Common myeloid progenitor, CD34-positive (primary cell): ENCODE measurements at places on chromosomes 4 and X.

DNA sequence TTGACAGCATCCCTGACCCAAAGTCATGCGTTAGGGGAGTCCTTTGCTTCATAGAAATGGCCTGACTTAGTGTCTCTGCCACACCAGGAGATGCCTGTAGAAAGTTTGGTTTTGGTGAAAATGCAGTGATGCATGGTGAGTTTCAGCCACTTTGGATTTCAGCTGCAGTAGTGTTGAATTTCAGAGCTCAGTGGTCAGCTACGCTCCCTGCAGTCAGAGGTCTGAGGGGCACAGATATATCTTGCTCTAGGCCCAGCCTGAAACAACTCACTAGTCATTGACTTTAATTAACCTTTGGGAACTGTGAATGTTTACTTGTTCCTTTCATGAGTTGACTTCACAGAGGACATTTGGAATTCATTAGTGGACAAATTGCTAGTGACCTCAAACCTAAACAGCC, 17.5 kb downstream of the RBMX2 start:
- DNase-seq = no peak

GRCh38 chrX:115679460-115679859, 118.5 kb downstream of the PLS3 start:
- DNase-seq = peak; percentile 11

DNA sequence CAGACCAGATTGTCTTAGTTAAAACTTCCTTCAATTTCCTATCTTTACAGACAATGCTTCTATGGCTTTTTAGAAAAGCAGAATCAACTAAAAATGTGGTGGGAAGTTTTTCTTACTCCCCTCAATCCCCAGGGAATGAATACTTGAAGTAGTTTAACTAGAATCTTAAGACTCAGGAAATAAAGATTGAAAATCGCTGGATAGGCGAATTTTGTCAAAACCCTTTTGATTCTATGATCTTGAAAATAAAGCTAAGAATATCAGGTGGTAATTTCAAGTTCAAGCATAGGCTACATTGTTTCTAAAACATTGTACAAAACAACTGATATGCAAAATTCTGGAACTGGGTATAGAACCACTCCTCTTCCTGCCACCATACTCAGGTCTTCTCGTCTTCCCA, 276.5 kb upstream of the GK2 start:
- no peak for DNase-seq

DNA sequence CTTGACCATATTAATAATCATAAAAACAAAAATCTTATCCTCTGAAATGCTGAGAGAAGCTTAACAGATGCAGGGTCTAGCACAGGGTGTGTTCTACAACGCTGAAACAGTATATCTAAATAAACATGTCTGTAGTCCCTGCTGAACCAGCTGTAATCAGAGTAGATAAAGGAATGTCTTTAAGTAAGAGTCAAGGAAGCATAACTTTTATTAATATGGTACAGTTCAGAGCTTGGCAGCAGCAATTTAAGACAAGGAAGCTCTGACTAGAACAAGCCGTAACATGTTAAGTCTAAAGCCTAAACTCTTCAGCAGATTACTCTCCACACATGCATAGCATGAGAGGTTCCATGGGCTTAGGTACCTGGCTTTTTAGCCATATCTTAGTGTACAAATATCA, 36.1 kb downstream of the NFKB1 start:
- no peak for DNase-seq

- DNase-seq = no peak
These were observed 124.3 kb upstream of the GALNT7 start for GRCh38 chr4:173044340-173044739.

DNA sequence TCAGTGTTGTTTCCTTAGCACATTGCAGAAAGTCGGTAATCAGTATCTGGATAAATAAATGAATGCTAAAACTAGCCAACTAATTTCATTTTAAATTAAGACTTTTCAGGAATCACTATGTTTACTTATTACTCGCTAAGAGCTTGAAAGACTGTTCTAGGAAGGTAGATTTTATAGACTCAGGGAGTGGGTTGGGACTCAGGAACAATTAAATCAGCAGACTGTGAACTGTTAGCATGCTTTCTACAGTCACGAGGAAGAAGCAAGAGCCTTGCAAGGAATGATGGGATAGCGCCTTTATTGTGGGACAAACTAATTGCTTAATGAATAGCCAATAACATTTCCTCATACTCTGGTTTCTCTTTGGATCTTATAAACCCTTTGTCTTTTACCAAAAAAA, 183.2 kb upstream of the AADAT start:
- DNase-seq = no peak

GRCh38 chr4:118968005-118968404, 79.4 kb downstream of the SYNPO2 start:
- DNase-seq = peak; percentile 82

DNA sequence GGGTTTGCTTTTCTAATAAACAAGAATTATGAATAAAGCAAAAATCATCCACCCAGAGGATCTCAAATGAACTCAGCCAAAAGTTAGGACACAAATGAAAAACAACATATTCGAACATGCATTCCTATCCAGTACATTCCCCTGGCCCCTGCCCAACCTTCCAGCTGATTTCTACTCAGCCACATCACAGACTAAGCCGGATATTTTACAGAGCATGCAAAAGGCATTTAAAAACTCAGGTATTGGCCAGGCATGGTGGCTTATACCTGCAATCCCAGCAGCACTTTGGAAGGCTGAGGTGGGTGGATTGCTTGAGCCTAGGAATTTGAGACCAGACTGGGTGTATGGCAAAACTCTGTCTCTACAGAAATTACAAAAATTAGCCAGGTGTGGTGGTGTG, 54.6 kb downstream of the RELL1 start:
- DNase-seq = no peak

GRCh38 chrX:64184396-64184795, 21.1 kb downstream of the AMER1 start:
- no peak for DNase-seq

GRCh38 chr4:23972805-23973204, 83.0 kb upstream of the PPARGC1A start:
- DNase-seq = no peak

DNA sequence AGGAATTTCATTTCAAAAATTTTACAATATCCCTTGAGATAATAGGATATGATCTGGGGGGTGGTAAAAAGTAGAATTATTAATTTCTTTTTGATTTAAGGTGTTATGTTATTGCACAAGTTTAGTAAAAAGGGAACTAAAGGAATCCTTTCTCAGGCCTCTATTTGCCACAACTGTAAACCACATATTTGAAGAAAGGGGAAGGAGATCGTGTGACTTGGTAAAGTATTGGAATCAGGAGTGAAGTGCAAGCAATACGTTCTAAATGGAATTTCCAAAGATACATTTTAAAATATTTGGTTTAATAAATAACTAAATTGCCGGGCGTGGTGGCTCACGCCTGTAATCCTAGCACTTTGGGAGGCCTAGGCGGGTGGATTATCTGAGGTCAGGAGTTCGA, 35.3 kb upstream of the SCRG1 start:
- DNase-seq = peak; percentile 50

GRCh38 chr4:127732623-127733328, 2.6 kb downstream of the SLC25A31 start:
- DNase-seq = peak; percentile 61

- DNase-seq = no peak
These were observed 848.1 kb upstream of the FRG1 start for GRCh38 chr4:189092581-189092980.

DNA sequence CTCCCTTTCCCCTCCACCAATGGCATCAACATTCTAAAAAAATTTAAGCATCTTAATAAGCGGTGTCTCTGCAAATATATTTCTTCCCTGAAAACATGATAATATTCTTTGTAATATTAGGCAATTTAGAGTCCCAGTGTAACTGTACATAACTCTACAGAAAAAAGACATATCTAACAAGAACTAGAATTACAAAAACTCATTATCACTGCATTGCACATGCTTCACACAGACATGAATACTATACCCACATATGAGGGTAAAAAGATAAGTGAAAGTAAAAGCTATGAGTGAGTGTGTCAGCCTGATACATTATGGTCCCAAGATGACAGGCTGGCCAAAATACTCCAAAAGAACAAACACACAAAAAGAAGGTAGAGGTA, 2.4 kb upstream of the FGB start:
- DNase-seq = no peak

DNA sequence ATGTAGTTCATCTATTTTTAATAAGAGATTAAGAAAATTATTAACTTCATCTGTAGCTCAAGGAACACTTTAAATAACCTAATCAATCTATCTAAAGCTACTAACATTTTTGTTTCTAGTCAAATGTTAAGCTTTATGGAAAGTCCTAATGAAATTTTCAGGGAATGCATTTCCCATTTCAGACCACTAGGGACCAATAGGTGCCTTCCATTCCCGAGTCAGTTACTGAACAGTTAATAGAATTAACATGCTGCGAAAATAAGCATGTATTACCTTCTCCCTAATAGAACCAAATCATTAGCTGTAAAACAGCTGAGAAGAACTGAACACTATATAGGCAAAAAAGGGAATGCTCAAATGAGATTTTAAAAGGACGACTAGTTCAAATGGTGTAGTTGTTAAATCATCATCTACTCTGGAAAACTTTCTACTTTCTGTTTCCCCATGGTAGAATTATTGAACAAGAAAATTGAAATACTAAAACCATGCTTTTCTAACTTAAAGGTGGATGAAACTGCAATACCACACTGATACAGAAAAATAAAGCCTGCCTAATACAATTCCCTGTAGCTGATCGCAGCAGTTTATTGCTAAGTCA, 22.5 kb downstream of the STX18 start:
- DNase-seq = no peak

DNA sequence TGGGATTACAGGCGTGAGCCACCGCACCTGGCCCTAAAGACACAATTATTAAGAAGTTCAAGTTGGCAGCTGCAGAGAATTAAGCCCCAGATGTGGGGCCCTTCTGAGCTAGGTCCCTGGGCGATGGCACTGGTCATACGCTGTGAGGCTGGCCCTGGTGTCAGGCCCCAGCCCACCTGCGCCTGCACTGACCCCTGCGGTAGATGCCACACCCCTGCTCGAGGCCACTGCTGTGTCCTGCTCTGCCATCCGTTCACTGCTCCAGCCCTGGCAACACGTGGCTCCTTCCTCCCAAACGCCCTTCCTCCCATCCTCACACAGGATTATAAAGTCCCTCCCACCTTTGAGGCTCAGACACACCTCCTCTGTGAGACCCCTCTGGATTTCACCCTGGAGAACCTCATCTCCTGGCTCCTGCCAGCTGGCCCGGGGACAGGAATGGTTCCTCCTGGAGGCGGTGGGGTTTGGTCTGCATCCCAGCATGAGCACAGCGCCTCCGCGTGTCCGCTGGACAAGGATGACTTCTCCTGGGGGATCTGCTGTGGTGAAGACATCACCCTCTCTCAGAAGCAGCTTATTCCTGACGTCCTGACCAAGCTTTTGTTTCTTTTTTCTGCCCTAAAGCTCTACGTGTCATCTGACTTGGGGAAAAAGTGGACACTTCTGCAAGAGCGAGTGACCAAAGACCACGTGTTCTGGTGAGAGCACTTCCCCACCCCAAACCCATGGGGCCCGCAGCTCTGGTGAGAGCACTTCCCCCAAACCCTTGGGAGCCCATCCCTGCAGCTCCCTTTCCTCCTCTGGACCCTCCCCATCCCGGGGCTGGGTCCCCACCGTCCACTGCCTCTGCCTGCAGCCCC, 219.0 kb upstream of the PSAPL1 start:
- no peak for DNase-seq

DNA sequence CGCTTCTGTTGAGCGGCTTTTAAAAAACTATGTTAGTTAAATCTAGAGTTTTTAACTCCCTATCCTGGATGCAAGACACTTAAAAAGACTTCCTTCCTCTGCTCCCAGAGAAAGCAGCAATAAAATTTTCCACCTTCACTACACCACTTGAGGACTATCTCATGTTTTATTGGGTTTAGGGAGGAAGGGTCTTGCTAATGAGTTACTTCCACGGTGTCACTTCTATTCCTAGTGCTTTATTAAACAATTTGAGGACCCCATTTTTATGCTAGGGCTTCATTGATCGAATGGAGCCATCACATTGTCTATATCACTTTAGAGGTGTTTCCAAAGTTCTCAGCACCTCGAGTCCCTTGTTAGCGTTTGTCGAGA, 3.7 kb upstream of the STIM2 start:
- DNase-seq = no peak

- peak; percentile 17 for DNase-seq
These were observed at the start of gene DUSP9 for GRCh38 chrX:153646620-153647373. TSS of gene DUSP9 (plus strand) at chrX:153647203. CDS start at chrX:153647954, 751 bp downstream.

DNA sequence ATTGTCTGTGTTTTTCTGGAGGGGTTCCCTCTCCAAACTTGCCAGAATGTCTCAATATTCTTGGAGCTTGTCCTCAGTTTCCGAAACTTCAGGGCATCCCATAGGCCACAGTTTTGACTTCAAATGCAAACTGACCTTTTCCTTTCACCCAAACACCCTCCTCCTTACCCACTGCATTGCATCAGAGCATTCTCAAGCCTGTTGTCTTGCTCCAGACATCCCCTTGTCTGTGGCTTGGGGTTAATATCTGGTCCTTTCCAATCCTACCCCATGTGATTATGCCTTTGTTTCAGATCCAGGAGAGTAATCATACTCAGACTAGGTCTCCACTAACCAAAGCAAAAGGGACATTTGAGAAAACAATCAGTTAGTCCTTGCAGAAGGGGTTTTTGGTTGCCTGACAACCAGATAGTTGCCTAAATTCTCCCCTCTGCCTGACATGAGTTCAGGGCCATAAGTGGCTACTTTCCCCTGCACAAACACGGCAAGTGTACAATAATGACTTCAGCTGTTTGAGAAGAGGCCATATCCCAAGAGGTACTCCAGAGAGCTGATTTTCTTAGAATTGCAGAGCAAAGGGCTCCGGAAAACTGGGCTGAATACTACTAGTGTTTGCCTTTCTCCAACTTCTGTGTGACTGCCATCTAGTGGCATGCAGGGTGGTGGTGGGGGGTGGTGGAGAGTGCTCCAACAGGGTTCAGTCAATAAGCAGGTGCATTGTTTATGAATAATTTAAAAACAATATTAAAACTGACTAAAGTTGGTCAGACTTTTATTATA, 130.2 kb downstream of the CHRDL1 start:
- DNase-seq = peak; percentile 2

GRCh38 chrX:104135677-104136076, 21.1 kb downstream of the SLC25A53 start:
- DNase-seq = no peak

DNA sequence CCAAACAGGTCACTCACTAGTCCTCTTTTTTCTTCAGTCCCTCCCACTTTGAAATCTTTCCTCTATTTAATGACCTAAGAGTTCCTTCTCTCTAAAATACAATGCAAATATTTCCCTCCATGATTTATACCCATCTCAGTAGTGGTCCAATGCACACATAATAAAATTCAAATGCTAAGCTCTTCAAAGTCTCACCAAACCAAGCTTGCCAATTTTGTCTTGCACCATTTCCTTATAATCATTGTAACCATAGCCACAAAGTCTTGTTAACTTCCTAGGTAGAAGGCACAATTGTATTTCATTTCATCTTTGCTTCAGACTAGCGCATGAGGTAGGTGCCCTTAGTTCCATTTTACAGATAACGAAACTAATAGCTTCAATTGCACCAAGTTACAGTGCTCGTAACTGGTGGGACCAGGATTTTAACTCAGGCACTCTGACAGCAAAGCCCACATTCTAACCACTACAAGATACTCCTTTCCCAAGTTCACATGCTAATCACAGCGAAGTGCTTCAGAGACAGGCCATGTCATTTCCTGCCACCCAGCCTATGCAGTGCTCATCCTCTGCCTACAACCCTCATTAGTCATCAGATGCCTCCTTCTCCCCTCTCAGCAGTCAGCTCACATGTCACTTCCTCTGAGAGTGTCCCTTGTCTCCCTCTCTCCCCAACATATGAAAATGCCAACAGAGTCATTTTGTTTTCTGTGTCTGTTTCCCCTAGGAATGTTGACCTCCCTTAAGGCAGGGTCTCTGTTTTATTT, 66.9 kb upstream of the PPARGC1A start:
- no peak for DNase-seq

- DNase-seq = no peak
These were observed 244.7 kb downstream of the CBR4 start for GRCh38 chr4:168765322-168765721.
